Suppressor macrophage treated with lipopolysaccharide for 1 hour (primary cell): ENCODE measurements at places on chromosomes 2 and 18.

GRCh38 chr2:88055371-88056128 lies at the start of gene KRCC1:
KRCC1 (minus strand) TSS chr2:88055783; CDS start chr2:88028563, 27,220 bp downstream.
- peak; percentile 98 for DNase-seq

DNA sequence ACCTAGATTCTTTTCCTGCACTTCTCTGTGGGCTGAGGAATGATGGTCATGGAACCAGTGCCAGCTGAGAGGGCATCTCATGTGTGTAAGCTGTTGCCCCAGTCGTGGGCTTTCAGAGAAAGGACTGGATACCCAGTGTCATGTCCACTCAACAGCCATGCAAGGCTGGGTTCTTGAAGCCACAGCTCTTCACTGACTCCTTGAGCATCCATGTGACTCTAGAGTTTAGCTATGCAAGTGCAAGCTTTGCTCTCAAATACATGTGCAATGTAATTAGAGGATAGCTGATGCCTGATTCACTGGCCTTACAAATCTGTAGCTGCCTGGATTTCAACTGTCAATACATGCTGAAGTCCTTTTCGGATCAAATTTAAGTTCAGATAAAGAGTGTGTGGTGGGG lies 46.8 kb upstream of the EML6 start:
- no peak for DNase-seq

DNA sequence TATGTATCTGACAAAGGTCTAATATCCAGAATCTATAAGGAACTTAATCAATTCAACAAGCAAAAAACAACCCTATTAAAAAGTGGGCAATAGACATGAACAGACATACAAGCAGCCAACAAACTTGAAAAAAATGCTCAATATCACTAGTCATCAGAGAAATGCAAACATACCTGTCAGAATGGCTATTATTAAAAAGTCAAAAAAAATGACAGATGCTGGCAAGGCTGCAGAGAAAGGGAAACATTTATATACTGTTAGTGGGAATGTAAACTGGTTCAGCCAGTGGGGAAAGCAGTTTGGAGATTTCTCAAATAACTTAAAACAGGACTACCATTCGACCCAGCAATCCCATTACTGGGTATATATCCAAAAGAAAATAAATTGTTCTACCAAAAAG lies 21.6 kb downstream of the SESTD1 start:
- no peak for DNase-seq

DNA sequence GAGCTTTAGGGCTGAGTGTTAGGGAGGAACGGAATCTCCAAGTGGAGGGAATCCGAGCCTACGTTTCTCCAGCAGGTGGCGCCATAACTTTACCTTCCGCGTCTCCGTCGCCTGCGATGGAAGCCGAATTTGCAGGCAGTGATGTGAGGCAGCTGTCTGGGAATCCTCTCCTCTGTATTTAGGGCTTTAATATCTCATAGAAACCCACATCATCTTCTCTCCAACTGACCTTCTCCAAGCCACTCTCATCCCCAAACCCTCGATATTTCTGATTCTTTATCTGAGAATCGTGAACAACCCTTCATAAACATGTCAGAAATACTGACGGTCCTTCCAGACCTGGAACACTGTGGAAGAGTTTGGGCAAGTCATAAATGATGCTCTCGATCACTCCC lies 27.5 kb downstream of the SIX2 start:
- DNase-seq: peak; percentile 87

DNA sequence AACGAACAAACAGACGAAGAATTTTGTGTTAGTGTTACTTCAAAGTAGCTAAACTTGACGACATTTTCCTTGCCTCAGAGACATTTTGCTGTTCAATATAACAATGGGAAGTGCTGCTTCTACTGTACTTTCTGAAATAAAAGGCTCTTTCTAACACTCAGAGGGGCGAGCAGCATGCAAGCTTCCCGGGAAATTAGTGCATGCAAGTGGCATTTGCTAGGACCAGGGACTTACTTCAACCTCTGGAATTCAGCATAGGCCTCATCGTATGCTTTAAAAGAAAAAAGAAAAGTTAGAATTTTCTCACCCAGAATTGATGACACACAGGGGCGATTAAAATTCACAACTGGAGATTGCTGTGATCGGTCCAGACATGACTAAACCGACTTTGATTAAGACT lies 62.5 kb upstream of the LPIN2 start:
- no peak for DNase-seq
